ENCODE measurements at places on chromosomes 12 and 14.
A peak's percentile ranks its signal among the peaks of the same experiment; 100 is the strongest.

DNA sequence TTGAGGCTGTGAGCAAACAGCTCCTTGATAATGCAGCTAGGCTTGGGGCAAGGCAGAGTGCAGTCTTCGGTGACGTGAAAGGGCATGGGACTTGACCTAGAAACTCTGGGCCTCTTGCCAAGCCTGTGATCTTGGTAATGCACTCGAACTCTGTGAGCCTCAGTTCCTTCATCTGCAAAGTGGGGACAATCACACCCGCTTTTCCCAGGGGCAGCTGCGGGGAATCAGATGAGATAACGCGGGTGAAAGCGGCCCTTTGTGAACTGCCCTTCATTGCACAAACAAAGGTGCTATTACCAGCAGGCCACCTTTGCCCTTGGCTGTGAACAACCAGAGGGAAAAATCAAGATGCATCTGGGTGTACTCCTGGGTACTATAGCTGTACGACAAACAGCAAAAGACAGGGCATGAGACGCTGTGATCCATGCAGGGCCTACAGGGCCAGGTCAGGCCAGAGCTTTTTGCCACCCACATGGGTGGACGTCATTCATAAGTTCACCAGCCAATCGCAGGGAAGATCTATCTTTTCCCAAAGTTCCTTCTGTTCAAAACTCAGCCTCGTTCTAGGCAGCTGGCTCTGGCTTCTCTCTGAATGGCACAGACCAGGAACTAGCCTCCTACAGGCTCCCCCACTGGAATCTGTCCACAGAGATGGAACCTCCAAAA, 3.2 kb downstream of the MSI1 start:
- DNase-seq: no peak

DNA sequence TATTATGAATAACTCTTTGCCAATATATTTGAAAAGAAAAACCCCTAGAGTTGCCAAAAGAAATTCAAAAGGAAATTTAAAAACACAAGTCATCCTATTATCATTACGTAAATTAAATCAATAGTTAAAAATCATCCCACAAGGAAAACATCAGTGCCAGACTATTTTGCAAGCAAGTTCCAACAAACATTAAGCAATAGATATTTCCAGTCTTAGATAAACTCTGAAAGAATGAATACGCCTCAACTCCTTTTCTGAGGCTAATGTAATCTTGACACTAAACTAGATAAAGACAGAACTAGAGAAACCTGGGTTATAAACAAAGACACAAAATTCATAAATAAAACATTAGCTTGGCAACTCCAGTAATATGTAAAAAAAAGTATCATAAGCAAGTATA, 245.9 kb downstream of the FOXN3 start:
- no peak for DNase-seq

- no peak for DNase-seq
Observed at GRCh38 chr14:53192052-53192760, 39.1 kb upstream of the DDHD1 start.

DNA sequence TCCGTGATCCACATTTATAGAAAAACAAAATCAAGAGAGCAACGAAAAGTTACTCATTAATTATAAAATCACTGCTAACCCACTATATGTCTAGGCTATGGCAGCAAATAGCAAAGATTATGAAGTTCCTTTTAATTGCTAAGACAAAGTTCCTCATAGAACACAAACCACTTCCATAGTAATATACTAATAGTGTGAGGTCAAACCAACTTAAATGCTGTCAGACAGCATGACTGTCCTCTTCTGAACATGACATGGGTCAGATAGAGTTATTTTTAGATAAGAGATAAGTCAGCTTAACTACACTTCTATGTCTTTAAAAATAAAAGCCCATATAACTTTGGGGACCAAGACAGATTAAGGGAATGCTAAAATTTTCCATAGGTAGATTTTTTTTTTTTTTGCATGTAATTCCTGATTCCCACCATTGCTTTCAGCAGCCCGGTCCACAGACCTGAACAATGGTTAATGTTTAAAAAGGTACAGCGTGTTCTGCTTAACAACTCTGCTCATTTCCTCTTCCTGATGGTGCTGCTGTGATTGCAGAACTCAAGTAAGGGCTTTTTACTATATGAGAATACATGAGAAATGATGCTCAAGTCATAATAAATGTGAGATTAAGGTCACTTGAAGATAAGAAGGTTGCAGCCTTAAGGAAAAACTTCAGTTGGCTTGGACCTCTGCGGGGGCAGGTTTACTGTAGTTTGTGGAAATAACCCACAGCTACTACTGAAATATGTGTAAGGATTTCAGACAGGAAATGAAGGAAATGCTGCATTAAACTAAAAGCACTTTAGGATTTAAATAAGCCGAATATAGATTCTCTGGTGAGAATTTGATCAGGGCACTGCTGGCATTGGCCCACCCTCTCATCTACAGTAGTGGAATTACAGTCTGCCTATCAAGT, 37.7 kb upstream of the DUSP6 start:
- DNase-seq: no peak

DNA sequence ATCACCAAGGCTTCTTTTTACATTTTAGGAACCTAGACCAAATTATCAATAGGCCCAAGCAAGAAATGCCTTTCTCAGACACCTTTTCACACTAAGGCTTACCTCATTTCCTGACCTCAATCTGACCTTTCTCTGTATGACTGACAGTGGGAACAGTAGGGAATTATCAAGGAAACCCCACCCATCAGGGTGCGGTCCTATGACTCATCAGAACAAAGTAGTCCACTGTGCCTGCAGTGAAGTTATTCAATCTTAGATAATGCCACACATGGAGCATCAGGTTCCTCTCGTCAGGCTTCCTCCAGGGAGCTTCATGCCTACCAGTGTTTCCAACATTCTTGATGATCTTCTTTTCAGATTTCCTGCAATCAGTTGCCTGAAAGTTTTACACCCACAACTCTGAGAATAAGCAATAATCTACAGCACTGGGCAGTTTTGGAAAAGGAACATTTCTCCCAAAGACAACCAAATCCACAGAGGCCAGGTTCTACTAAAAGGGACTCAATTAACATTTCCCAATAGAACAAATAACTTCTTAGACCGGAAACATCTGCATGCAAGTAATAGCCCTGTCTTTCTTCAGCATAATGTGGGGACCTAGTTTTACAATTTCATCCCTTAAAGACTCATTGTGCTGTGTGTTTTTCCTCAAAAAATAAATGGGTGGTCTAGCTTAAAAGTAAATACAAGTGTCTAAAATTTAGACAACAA, 35.9 kb upstream of the TMTC2 start:
- no peak for DNase-seq

DNA sequence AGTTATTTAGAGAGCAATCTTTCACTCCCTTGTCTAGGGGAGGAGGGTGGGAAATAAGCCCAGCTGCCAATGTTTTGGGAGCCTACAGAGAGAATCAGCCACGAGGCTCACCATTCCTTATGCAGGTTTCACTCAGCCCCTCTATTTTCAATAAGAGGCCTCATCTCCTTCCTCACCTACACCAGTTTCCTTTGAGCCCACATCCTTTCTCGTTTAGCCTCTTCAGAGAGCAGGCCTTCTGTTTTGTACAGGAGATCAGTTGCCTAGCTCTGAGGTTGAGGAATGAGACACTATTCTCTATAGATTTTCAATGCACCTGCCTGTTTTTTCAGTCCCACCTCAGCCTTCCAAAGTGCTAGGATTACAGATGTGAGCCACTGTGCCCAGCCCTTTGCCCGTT, 17.9 kb downstream of the SNAPC1 start:
- no peak for DNase-seq

DNA sequence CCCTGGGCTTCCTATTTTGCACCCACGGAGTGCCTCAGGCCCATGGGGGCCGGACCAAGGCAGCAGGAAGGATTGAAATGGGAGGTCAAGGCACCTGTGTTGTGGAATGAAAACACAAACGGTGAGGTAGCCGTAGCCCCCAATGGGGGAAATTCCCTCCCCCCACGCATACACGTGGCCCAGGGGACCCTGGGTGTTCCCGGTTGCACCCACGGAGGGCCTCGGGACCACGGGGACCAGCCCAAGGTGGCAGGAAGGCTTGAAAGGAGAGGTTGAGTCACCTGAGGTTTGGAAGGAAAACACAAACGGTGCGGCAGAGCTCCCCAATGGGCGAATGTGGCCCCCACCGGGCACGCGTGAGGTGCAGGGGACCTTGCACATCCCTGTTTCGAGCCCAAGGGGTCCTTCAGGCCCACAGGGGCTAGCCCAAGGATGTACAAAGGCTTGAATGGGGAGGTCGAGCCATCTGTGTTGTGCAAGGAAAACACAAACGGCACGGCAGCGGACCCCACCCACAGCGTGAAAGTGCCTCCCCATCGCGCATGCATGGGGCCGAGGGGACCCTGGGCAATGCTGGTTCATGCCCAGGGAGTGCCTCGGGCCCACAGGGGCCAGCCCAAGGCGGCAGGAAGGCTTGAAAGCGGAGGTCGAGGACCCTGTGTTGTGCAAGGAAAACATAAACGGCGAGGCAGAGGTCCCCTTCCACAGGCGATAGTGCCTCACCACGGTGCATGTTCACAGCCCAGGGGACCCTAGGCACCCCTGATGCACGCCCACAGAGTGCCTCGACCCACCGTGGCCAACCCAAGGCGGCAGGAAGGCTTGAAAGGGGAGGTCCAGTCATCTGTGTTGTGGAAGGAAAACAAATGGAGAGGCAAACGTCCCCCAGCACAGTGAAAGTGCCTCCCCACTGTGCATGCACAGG, 376.7 kb downstream of the ALG10 start:
- DNase-seq: no peak

DNA sequence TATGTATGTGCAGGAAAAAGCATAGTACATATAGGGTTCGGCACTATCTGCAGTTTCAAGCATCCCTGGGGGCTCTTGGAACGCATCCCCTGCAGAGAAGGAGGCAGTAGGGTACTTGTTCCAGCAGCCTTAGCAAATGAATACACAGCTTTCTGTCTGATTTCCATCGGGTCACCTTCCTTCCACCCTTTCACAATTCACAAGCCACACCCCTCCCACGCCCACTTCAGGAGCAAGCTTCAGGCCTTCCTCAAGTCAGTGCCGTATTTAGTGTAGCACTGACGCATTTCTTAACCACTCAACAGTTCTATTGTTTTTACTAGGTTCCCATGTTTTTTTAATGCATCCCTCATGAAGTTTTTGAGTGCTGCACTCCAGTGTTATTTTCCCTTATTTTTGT, 64.2 kb downstream of the CLMN start:
- DNase-seq: no peak

- no peak for DNase-seq
Observed at GRCh38 chr14:89397569-89398230, 19.3 kb downstream of the FOXN3 start.

DNA sequence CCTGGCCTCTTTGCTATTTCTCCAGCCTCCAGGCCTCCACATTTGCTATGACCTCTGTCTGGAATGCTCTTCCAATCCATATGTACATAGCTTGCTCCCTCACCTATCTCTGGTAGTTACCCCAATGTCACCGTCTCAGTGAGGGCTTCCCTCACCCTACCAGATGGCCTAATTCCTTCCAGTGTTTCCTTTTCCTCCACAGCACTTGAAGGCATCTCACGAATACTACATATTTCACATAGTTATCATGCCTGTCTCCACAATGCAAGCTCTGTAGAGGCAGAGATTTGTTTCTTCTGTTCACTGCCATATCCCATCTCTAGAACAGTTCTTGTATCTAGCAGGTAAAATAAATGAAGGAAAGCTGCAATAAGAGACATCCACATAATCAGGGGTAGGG, 21.3 kb upstream of the HSP90B1 start:
- no peak for DNase-seq

- peak; percentile 83 for DNase-seq
Observed at GRCh38 chr12:4269279-4269991, 4.1 kb upstream of the CCND2 start.

DNA sequence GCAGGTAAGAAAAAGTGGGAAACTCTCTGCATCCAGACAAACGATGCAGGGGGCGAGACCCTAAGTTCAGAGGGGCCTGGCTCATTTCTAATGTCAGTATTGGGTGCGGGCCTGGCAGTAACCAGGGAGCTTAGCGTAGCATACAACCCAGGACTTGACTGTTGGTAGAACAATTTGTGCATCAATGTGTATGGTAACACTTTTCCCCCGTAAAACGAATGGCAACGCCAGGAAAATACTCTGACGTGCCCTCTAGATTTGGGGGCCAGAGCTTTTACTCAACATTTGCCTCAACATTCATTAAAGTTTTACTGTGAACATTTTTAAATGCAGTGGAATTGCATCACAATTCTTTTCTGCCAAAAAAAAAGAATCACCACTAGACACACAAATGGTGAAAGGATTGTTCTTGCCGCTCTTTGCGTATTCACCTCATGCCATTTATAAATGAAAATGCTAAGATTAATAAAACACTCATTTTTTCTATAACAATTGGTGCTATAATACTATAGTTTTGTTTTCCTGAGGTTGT, 867 bp downstream of the RHOJ start:
- DNase-seq: no peak

GRCh38 chr14:64998455-64998931, 11.8 kb downstream of the FNTB start:
- DNase-seq: no peak

- no peak for DNase-seq
Observed at GRCh38 chr12:71046215-71046614, 111.6 kb downstream of the TSPAN8 start.

DNA sequence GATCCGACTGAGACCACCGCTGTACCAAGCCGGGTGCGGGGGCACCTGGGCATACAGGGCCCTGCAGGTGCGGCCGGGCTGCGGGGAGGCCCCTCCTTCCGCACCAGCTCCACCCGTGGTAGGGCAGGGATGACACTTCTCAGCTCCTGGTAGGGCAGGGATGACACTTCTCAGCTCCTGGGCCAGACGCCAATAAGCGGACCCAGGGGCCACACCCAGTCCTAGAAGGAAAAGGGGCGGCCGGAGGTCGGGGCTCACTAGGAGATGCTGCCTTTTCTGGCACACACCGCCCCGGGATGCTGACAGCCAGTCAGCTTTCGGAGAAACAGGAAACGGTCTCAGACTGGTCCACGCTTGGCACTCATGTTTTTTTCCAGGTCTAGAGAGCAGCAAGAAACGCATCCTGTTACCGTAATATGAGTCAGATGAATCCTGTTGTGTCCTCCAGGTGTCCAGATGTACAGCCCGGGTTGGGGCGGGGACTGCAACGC, 34.8 kb downstream of the NFKBIA start:
- DNase-seq: no peak

GRCh38 chr12:131387281-131388163, 323.4 kb upstream of the SFSWAP start:
- no peak for DNase-seq

DNA sequence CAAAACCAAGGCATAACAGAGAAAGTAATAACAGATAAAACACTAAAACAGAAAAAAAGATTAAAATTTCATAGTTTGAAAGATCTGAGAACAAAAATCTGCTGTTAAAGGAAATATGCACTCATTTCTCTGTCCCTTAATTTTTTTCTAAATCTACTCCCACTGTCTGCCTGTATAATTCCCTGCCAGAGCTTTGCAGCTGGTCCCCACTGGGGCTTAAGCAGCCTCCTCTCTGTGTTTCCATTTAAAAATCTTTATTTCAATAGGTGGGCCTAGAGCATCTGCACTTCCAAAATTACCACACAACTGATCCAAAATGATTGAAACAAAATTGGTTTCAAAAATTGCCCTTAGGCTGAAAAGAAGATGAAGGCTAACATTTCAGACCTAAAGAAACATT, 6.4 kb upstream of the SIX6 start:
- no peak for DNase-seq

- DNase-seq: no peak
Observed at GRCh38 chr12:110536834-110537604, 34.9 kb downstream of the RAD9B start.
